Stimulated activated CD8-positive, alpha-beta memory T cell treated with anti-CD3 and anti-CD28 coated beads, Interleukin-4, amount 100 ng/mL, for 1 hour (primary cell): ENCODE measurements at places on chromosomes 13 and 19.

- no peak for DNase-seq
Measured at GRCh38 chr13:50309882-50310594, 294.8 kb downstream of the KCNRG start.

DNA sequence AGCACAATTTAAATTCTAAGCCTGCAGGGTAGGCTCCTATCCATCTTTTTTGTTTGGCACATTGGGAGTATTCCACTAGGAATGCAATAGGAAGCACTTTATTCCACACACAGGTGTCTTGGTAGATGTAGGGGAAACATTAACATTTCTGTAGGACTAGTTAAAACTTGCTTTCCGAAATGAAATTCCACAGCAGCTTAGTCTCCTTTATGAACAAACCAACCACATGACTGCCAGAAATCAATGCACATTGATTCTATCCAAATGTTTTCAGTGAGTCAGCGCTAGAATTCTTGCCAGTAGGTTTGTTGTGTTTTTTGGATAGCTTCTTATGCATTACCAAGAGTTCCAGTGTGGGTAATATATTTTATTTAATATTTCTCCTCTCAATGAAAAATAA is 207.9 kb upstream of the CSNK1A1L start:
- DNase-seq = no peak

DNA sequence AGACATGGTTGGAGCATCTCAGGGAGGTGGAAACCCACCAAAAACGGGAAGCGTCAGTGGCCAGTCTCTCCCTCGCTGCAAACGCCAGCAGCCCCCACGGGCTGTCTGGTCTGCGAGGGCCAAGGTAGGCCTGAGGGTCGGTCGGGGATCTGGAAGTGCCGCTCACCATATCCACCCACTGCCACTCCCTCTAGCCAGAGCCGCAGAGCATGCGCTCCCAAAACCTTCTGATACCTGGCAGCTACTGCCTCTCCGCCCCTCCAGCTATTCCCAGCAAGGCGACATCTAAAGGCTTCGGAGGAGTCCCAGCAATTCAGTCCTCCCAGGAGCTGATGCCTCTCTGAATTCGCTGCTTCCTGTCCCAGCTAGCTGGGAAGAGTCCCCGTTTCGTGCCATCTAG is 4.4 kb upstream of the FKRP start:
- no peak for DNase-seq

DNA sequence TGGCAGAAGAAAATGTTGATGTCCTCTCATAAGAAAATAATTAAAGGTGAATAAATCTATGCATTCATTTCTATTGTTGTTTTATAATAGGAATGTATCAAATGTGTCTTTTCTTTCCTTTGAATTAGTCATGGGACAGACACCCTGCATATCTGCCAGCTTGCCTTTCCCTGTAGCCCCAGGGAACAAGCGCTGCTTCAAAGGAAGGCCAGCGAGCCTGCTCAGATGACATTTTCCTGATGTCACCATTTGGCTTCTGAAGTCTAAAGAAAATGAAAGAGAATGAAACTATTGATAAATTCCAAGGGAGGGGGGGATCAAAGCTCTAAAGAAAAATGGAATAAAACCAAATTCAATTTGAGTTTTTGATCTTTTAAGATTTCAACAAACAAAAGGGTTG is 574.8 kb downstream of the IRS2 start:
- DNase-seq = no peak

- DNase-seq = no peak
Measured at GRCh38 chr19:1854542-1855039, 6.3 kb upstream of the REXO1 start.

DNA sequence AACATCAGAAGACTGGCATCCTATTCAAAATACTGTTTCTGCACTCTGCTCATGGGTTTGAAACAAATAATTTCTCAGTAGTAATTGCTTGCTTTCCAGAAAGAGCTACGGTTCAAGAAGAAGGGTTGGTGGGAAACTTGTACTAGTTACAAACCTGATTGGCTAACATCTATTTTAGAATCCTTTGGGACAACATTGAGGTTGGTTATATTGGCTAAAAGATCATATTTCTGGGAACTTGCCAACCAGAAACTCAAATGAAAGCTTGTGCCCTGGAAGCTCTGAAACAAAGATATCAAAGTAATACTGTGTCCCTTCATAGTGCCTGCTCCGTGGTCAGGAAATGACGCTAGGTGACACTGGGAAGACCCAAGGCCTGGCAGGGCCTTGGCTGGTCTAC is 141.7 kb downstream of the LACC1 start:
- no peak for DNase-seq
